T1000 (cell line): ENCODE measurements at places on chromosomes 6 and 20.
A peak's percentile ranks its signal among the peaks of the same experiment; 100 is the strongest.

DNA sequence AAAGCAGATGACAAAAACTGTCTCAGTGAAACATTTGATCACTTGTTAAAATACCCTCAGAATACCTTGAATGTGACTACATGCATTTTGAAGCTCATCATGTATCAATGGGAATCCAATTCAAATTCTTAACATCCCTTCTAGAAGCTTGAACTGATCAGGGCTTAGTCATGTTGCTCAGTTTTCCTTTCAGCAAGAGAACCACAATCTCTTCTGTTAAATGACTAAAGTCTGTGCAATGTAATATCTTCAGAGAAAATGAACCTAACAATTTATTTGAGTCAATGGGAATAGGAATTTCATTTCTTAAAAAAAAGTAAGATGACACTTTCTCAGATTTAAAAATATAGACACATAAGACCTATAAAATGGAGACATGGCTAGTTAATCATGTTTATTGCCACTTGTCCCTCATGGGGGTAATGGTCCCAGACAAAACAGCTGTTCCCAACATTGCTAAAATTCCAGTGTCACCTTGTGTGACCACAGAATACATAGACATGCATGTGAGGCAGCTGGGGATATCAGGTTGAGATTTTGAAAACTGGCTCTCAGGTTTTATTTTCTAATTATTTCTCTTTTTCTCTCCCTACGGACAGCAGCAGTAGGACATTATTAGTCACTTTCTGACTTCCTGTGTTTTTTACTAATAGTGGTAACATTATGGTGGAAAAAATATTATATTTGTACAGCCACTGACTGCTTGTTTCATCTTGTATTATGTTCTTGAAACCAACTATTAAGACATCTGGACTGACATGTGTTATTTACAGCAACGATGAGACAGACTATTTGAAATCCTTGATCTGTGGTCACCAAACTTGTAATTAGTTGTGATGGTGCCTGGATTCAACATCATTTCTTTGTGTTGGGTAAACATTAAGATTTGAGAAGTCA lies 192.5 kb downstream of the COL9A1 start:
- DNase-seq: no peak

GRCh38 chr6:1049900-1050299 lies 262.0 kb upstream of the FOXQ1 start:
- DNase-seq: no peak

DNA sequence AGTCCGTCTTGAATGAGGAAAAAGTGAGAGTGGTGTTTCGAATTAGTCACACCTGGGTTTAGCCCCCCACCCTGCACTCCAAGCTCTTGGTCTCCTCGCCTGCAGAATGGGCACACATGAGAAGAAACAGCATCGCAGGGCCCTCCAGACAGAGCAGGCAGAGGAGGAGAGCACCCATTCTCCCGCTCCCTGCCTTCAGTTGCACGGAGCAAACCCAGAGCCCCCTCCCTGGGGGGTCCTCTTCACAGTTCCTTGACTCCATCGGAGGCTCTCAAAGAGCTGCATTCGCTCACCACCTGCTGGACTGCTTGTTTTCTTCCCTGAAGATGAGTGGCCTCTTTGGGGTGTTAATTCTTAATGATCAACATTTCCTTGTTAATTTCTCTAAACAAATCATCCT lies 5.1 kb downstream of the CST7 start:
- no peak for DNase-seq

DNA sequence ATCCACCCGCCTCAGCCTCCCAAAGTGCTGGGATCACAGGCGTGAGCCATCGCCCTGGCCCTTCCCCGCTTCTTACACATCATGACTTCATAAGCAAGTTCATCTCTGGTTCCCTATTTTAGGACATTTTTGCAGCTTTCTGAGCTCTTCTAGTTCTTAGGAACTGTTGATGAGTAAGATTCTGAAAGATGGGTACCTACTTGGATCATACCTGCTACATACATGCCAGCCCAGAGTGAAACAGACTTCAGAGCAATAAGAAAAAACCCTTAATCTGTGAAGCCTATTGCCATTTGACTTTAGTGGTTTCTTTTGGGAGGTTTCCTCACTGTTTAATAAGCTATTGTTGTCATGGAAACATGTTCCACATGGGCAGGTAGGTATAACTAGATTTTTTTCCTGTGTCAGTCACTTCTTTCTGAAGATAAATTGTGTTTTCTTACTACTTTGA lies 27.9 kb upstream of the TMEM217 start:
- no peak for DNase-seq

- no peak for DNase-seq
Observed at GRCh38 chr6:117449549-117450439, 24.1 kb upstream of the ROS1 start.

DNA sequence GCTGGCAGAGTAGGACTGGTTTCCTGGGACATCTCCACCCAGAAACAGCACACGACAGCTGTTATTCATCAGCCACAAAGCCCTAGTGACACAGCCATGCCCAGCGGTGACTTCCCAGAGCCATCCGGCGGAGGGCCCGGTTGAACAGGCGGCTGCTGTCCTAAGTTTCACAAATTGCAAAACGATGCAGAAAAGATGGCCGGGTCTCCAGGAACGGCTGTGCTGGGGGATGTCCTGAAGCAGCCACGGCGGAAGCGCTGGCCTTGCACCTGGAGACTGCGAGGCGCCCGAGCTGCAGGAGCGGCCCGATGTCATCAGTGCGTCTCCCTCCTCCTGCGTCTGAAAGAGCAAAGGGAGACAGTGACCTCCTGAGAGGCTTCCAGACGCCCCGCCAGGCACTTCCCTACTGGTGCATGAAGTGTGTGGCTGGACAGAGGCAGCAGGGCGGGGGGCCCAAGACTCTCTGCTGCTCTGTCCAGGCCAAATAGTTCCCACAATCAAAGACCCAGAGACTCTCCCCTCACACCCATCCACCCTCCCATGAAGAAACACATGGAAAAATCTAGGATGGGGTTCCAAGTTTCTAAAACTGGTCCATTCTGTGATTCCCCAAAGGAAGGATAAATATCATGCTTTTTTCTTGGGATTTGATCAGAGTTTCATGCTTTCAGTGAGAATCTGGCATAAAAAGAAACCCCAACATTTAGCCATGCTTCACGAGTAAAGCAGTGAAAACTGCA lies 44.0 kb downstream of the SSR1 start:
- DNase-seq: no peak

DNA sequence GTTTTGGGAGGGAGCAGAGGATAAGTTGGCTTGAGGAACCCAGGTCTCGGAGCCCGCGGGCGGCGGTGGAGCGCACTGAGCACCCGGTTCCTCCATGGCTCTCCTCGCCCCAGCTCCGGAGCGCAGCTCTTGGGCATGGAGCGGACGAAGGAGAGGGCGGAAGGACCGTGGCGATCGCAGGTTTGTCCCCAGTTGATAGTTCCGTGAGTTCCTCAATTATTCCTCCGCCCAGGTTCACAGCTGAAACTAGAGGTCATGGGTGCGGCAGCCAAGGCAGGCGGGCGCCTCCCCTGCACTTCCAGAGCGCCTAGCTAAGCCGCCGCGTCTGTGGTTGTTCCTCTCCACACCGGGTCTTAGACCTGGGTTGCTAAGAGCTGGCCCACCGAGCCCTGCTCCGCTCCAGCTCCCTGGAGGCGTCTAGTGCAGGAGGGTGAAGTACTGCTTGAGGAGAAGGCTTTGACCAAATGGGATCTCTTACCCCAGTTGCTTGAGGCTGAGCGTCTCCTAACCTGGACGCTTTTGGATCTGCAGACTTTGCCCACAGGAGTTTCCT lies at the start of gene HTR1B:
Gene HTR1B, minus strand, starts transcription at position 184 of the 553 bp plus-strand sequence. Its CDS starts 88 bp downstream, at position 96.
- no peak for DNase-seq

- DNase-seq: no peak
Observed at GRCh38 chr6:70956451-70957283, at the start of gene B3GAT2. Gene B3GAT2 (minus strand): TSS chr6:70957060. CDS start chr6:70956429, 631 bp downstream.

DNA sequence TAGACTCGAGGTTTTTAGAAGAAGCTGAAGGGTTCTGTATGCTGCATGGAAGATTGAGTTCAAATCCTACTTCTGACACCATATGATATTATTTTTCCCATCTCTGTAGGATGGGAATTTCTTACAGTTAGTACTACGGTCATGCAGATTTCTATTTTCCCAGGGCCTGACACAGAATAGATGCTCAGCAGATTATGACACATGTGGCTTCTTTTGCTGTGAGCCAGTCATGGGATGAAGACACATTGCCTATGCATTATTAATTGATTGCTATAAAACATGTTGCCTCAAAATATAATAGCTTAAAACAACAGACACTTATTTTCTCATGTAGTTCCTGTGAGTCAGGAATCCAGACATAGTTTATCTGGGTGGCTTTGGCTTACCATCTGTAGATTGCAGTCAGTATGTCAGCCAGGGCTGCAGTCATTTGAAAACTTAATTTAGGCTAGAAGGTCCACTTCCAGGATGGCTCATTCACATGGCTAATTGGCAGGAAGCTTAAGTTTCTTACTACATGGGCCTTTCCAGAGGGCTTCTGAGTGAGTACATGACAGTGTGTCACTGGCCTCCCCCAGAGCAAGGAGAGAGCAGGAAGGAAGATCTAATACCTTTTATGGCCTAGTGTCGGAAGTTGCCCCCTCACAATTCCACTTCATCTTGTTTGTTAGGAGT lies 29.5 kb downstream of the TOP1 start:
- DNase-seq: peak; percentile 80

DNA sequence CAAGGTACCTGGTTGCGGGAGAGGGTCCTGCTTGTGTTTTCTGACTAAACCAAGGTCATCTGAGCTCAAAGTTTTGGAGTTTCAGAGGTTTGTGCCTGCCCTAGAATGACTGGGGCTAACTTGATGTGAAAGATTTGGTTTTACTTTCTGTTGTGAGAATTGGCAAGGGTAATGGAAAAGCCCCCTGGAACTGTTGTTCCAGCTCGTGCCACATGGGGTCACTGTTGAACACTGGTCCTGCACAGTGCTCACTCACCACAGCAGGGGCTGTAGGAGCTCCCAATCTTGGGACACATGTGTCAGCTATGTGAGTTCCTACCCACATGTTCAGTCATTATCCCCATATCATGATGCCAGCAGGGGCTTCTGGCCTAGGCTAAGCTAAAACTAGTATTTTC lies 6.5 kb downstream of the TGM6 start:
- no peak for DNase-seq

- no peak for DNase-seq
Observed at GRCh38 chr6:105363100-105363754, 39.7 kb downstream of the PREP start.

DNA sequence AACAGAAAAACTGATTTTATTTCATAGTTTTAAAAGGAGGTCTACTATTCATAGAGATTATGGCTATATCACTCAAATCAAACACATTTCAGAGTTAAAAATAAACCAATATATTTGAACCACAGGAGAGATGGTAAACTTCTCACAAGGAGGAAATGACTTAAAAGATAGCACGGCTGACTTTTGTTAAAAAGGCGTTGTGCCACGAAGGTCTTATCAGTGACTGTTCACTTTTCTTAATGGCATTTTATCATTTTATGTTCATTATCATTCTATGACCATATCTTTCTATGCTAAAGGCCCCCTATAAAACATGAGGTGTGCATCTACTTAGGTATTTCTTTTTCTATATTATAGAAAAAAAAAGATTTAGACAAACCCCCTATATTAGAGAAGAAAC lies 19.6 kb downstream of the ELOVL4 start:
- DNase-seq: no peak
